CD14-positive monocyte (primary cell): ENCODE measurements at places on chromosomes 2 and 18.

DNA sequence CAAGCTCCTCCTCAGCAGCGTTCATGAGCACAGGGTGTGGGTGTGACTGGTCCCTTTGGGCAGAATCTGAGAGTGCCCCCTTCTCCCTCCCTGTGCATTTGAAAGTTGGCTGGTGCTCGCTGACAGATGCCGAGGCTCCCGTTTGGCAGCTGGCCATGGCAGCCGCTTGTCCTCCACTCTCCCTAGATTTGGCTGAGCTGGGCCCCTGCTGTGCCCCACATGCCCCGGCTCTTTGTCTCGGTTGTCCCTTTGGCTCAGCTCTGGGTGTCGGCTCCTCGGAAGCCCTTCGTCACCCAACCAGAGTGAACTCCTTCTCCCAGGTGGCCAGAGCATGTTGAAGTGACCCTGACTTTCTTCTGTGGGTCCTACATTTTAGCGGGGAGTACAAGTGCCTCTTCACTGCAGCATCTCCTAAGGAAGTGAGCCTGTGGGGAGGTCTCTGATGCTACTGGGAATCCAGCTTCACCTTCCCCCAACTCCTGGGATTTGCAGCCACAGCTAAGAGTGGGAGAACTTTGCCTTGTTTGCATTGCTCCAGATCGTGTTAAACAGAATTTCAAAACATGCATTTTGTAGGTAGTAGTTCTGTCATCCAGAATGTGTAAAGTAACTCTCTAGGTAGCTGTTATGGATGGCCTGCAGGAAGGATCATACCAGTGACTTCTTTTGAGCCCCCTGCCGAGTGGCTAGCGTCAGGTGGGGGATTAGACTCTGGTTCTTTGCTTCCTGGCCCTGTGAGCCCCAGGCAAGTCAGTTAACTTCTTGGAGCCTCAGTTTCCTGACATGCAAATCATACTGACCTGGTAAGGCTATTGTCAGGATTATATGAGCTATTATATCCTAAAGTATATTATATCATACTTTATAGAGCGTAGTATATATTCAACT lies 24.2 kb downstream of the HPCAL1 start:
- no peak for DNase-seq

DNA sequence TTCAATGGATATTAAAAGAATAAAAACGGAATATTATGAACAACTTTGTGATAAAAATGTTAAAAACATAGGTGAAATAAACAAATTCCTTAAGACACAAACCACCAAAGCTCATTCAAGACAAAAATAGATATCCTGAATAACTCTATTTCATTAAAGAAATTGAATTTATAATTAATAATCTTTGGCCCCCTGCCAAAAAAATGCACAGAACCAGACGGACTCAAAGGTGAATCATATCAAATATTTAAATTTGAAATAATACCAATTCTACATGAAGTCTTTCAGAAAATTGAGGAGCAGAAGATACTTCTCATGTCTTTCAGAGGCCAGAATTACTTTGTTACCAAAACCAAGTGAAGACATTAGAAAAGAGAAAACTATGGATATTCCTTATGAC lies 128.3 kb upstream of the KLHL29 start:
- DNase-seq = no peak

DNA sequence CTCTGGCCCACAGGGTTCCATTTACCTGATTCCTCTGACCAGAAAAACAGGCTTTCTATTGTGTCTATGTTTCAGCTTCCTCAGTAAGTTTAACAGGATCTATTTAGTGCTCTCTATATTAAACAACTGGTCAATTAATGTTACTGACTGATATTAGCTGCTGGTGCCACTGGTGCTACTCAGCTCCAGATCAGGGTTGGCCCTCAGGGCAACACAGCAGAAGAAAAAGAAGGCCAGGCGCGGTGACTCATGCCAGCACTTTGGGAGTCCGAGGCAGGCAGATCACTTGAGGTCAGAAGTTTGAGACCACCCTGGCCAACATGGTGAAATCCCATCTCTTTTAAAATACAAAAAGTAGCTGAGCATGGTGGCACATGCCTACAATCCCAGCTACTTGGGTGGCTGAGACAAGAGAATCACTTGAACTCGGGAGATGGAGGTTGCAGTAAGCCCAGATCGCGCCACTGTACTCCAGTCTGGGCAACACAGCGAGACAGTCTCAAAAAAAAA lies 56.3 kb upstream of the CHAC2 start:
- no peak for DNase-seq

- DNase-seq = no peak
Observed at GRCh38 chr2:200679535-200679934, 93.7 kb downstream of the AOX1 start.

GRCh38 chr18:13136904-13137669 lies 81.5 kb upstream of the LDLRAD4 start:
- DNase-seq = peak; percentile 57

DNA sequence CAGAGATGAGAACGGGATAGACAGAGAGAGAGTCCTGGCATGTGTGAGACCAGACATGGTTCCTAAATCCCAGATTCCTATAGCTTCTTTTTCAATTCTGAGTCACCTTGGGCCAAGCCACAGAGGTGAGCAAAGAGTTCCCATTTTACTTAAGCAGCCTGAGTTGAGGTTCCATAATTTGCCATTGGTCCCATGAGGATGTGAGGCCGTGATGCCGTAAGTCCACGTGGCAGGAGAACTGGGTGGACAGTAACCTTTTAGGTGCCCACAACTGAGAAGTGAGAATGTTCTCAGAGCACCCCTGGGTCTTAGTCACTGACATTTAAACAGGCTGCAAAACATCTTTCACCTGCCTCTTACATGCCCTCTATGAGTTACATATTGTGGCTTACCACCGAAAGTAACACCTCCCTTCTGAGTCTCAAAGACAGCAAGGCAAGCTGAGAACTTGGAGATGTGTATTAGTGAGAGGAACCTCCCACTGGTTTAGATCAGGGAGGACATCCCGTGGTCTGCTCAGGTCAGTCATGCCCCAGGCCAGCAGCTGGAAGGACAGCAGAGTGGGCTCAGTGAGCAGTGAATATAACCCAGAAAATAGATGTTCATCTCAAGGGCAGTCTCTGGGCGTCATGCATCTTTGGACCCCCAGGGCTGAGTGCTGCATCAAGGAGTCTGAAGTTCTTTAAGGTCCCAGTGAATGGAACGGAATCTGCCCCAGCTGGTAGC lies 127.9 kb upstream of the LGALSL start:
- no peak for DNase-seq

GRCh38 chr2:207974216-207974605 lies 51.1 kb downstream of the PLEKHM3 start:
- DNase-seq = peak; percentile 32

DNA sequence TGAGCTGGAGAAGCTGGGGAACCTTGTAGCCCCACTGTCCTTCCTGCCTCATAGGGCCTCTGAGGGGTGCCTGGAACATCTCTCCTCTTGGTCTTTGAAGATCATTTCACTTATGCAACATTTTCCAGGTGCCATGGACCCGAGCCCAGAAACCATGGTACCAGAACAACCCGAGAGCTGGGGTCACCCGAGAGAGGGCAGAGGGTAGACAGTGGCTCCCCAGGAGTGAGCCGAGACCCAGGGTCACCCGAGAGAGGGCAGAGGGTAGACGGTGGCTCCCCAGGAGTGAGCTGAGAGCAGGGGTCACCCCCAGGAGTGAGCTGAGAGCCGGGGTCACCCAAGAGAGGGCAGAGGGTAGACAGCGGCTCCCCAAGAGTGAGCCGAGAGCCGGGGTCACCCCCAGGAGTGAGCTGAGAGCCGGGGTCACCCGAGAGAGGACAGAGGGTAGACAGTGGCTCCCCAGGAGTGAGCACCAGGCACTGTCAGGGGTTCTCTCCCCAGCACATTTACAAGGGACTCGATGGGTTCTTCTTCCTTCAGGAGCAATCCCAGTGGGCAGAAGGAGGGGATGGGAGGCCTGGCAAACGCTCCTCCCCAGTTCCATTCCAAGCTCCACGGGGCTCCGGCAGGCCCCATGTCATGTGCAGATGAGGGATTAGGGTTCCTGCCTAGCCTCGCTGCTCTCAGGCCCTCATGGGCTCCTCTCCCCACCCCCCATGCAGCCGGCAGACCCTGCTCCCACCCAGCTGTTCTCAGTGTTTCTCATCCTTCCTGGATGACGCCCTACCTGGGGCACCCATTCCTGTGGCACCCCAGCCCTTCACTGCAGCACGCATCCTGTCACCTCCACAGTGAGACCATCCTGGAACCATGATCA lies 163.5 kb downstream of the RTP5 start:
- DNase-seq = no peak

DNA sequence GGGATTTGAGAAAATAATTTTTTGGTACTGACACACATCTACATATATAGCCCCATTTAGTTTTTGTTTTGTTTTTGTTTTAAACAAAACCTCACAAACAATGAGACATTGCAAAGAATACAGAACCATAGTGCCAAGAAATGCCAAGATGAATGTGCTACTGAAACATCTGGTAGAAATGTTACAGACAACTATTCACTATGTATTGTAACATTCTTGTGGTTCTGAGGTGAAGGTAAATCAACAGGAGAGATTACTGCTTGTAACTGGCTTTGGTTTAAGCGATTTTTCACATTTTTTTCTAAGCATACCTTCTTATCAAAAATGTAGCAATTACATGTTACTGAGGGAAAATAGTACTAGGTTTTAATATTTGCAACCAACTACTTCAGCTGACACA lies 281.3 kb downstream of the ZNF804A start:
- DNase-seq = no peak

GRCh38 chr2:3329491-3329890 lies 48.1 kb downstream of the EIPR1 start:
- no peak for DNase-seq

DNA sequence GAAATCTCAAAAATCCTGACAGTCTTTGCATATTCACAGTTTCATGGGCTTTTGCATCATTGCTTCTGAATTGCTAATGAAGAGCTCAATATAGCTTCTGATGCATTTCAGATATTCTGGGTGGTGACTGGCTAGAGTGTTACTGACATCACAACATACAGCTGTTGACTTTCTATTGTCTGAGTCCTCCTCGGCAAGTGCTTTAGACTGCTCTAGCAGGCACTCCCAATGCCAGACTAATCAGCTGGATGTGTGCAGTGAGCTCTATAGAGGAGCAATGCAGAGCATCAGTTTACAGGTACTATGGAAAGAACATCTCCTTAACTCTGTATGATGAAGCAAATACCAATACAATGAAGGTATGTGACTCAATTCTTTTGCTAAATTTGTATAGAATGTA lies 54.9 kb downstream of the R3HDM1 start:
- DNase-seq = no peak

- no peak for DNase-seq
Observed at GRCh38 chr18:13577781-13578180, 148.6 kb downstream of the FAM210A start.

GRCh38 chr2:715038-715437 lies 37.8 kb upstream of the TMEM18 start:
- DNase-seq = no peak

- no peak for DNase-seq
Observed at GRCh38 chr2:25079050-25079635, 37.3 kb downstream of the EFR3B start.

GRCh38 chr2:146123256-146123655 lies 1603.3 kb upstream of the ZEB2 start:
- DNase-seq = no peak

GRCh38 chr2:175227393-175227792 lies 45.9 kb upstream of the ATP5MC3 start:
- DNase-seq = no peak

GRCh38 chr18:49342690-49343089 lies 117.8 kb downstream of the DYM start:
- DNase-seq = no peak

DNA sequence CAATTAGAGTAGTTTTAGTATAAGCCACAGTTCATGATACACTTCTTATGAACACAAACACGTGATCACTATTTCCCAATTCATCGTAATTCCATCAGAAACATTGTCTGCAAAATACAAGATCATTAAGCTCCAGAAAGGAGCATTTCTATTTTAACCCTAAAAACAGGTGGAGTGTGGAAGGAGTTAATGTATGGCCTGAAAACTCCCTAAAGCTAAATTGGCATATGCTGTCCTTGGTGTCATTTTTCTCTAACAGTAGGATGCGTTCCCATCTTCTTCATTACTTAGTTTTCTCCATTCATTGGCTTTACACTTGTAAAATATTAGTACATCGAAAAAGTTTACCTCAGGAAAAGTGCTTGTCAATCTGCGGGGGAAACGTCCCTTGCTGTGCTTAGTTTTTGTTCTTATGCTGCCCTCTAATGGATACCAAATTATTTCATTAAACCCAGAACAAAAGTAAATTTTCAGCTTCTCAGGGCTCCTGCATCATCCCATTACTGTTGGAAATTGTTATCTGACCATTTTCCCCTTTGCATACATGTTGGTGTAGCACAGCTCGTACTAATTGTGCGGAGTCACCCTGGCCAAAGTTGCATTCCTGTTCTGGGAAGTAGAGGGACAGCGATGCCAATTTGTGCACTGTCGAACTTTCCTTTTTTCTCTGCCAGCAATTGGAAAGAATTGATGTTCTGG lies 153.4 kb downstream of the GPD2 start:
- DNase-seq = peak; percentile 6

DNA sequence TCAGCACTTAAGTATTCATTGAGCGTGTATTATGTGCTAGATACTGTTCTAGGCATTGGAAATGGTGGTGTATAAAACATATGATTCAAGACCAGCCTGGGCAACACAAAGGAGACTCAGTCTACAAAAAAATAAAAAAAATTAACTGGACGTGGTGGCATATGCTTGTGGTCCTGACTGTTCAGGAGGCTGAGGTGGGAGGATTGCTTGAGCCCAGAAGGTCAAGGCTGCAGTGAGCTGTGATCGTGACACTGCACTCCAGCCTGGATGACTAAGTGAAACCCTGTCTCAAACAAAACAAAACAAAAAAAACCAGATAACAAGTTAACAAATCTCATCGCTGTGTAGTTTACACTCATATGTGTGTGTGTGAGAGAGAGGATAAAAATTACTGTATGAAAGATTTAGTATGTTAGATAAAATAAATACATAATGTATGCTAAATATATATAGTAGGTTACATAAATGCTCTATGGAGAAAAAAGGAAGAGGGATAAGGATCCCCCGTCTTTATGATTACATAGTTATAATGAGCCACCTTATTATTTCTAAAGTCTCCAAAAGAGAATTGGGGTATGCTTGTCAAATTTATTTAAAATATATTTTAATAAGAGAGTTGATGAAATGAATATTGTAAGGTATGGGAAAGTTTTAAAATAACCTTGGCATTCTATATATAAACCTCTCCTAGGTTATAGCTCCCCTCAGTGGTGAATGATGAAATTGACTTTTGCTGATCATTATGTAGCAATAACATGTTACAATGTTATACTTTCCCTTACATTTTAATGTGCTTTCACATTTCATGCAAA lies 69.2 kb downstream of the EHBP1 start:
- peak; percentile 15 for DNase-seq

- DNase-seq = peak; percentile 57
Observed at GRCh38 chr2:207332480-207333212, 166.9 kb upstream of the KLF7 start.
